ENCODE measurements at places on chromosomes 5 and 9.

DNA sequence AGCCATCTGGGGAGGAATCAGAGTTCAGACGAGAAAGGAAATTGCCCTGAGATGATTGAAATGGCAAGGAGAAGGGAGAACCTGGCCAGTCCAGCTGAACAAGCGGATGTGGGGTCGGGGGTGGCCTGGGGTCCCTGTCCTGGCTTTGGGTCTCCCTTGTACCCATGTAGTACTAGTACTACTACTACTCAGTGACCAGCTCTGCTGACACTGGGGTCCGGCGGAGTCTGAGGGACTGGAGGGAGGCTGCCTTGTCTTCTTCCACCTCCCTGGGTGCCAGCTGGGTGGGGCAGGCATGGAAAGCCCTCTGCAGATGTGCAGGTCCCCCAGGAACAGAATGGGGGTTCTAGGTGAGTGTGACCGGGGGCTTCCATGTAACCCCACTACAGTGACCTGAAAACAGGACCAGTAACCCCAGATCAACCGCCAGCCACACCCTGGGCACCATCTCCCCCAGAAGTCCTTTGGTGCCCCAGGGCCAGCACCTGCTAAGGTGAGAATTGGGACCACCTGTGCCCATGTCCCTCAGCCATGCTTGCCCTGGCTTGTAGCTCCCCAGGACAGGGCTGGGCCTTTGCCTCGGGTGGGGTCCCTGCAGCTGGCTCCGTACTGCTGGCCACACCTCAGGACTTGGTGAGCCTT is 89.1 kb upstream of the COL5A1 start:
- DNase-seq = no peak

- no peak for DNase-seq
Measured at GRCh38 chr5:175728316-175728715, 70.4 kb downstream of the HRH2 start.

- no peak for DNase-seq
Measured at GRCh38 chr5:160800375-160801275, 51.4 kb downstream of the ATP10B start.

GRCh38 chr5:75844301-75844700 is 127.1 kb upstream of the POC5 start:
- no peak for DNase-seq

DNA sequence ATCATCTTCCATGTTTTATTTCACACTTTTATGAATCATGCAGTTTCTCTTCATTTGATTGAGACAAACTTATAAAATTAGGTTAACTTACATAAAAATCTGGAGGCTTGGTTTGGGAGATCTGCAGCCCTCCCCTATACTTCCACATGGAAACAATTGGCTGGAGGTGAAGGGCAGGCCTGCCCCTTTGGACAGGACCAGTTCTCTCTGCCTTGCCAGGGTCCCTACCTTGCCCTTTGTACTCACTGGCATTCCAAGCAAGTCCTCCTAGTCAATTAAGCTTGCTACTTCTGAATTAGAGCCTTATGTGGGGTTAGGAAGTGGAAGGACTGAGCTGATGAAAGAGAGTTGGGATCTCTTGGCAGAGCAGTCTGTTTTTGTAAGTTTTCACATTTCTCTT is 257.3 kb downstream of the GAS1 start:
- DNase-seq = no peak

GRCh38 chr5:129746876-129747275 is 1.0 kb upstream of the MINAR2 start:
- DNase-seq = no peak

GRCh38 chr9:137175345-137175961 is 3.6 kb upstream of the TMEM210 start:
- no peak for DNase-seq

GRCh38 chr5:155684417-155684816 is 642.5 kb upstream of the SGCD start:
- no peak for DNase-seq

- DNase-seq = no peak
Measured at GRCh38 chr5:82275216-82275664, 2.9 kb downstream of the RPS23 start.

DNA sequence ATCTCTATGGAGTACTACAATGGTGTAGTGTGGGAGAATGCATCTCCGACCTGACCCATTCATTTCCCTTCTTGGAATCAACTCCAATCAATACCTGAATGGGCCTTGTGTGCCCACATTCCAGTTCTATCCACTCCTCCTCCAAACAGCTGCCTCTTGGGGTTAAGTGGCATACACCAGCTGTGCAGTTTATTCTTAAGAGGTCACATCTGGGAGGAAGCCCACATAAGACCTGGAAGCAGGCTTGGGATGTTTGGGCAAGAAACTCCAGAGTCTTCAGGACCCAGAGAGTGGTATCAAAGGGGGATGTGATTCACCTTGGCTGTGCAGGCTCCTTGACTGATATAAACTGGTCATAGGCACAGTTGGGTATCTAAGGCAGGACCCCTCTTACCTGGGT is 46.0 kb downstream of the ACTBL2 start:
- DNase-seq = no peak

- DNase-seq = no peak
Measured at GRCh38 chr9:87973122-87973521, 1.2 kb downstream of the CDK20 start.

DNA sequence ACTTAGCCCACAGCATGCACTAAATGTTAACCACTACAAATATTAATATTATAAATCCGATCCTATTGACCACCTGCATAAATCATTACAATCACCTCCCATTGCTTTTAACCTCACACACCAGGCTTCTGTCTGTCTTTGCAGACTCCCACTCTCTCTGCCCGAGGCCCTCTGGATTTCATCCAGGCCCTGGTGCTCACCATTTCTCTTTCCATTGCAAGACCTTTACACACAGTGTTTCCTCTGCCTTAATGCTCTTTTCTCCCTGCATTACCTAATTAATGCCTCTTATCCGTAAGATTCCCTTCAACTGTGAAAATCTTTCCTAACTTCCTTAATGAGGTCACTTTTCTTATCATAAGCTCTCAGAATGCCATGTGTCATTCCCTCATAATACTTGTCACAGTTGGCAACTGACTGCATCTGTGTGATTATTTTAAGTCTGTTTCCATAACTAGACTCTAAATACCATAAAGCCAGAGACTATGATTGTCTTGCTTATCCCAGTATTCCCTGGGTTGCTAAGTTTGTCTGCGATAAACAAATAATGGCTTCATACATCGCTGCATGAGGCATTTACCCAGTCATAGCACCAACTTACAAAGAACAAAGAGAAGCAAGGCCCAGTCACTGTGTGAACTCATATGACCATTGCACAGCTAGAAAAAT is 155.1 kb downstream of the CCDC192 start:
- DNase-seq = no peak

- no peak for DNase-seq
Measured at GRCh38 chr5:144267961-144268513, 97.4 kb downstream of the KCTD16 start.

GRCh38 chr5:39822020-39822419 is 397.2 kb upstream of the DAB2 start:
- DNase-seq = no peak

GRCh38 chr9:98178874-98179850 is 13.3 kb downstream of the CORO2A start:
- DNase-seq = no peak

DNA sequence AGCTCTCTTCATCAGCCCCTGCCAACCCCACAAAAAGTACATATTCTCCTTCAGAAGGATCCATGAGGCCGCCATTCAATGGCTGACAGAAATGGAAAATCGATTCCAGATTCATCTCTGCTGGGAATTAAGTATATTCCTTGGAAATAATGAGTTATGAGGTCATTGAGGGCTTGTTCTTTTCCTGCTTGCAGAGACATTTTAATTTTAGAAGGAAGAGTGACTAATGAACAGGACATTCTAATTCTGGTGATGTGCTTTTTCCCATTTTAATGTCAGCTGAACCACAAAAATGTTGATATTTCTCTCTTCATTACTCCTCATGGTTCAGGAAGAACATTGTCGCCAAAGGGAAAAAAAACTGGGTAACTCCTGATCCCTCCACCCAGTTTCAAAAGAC is 314.0 kb downstream of the PIK3R1 start:
- no peak for DNase-seq

DNA sequence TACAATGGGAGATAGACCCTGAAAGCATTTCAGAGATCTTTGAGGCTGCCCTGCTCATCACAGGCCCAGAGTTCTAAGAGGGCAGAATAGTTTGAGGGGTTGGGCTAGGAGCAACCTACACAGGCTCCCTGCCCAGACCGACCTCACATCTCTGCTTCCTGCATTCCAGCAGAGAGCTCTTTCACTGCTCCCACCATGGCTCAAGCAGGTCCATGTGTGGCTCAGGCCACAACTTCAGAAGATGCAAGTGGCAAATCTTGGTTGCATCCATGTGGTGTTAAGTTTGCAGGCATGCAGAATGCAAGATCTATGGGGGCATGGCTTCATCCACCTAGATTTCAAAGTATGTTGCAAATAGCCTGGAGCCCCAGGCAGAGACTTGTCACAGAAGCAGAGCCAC is 39.0 kb downstream of the GDA start:
- DNase-seq = no peak

GRCh38 chr5:57181154-57181553 is 7.3 kb downstream of the GPBP1 start:
- DNase-seq = no peak

GRCh38 chr9:104993291-104993963 is 65.5 kb upstream of the ABCA1 start:
- no peak for DNase-seq

GRCh38 chr5:91126448-91126847 is 256.7 kb downstream of the ARRDC3 start:
- DNase-seq = no peak

- no peak for DNase-seq
Measured at GRCh38 chr5:112412346-112412745, 6.7 kb downstream of the EPB41L4A start.

DNA sequence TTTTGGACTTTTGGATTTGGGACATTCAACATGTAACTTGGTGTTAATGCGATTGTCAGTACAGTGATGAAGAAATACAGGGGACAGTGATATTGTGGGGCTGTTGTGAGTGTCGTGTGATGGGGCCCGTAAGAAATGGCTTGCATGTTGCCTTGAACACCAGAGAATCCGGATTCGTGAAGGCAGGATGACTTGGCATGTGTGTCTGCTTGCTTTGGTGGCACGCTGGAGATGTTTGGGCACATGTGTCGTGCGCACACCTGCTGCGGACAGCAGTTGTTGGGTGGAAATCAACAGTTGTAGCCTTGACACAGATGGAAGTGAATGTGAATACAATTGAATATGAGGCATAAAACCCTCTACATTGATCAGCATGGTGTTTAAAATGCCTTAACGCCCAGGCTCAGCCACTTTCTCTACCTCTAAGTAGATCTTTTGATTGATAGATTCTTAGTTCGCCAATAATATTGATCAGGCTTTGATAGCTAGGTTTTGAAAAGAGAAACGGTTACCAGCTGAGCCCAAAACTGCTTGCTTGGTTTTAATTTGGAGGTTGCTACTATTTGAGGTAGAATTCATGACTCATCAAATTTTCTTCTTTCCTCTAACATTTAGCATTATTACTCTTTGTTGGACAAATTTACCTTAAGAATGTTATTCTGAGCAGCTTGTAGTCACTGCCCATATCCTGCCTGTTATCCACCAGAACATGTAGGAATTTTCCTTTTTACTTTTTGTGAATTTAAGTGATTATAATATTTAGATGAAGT is 94.4 kb downstream of the TRIO start:
- no peak for DNase-seq

- DNase-seq = no peak
Measured at GRCh38 chr5:36521838-36522745, 84.3 kb upstream of the SLC1A3 start.

- DNase-seq = no peak
Measured at GRCh38 chr9:113854310-113854709, 21.8 kb upstream of the ZNF618 start.

GRCh38 chr9:99199938-99200539 is 21.7 kb downstream of the ALG2 start:
- no peak for DNase-seq

DNA sequence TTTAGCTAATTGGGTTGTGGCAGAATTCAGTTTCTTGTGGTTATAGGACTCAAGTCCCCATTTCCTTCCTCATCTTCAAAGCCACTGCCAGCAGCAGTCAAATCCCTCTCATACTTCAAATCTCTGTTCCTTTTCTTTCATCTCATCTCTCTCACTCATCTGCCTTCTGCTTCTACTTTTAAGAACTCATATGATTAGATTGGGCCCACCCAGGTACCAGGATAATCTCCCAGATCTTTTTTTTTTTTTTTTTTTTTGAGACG is 8.0 kb upstream of the REEP5 start:
- DNase-seq = no peak

- no peak for DNase-seq
Measured at GRCh38 chr5:39360471-39361111, 3.7 kb downstream of the C9 start.

GRCh38 chr9:36874261-36874660 is 159.8 kb downstream of the PAX5 start:
- DNase-seq = no peak

DNA sequence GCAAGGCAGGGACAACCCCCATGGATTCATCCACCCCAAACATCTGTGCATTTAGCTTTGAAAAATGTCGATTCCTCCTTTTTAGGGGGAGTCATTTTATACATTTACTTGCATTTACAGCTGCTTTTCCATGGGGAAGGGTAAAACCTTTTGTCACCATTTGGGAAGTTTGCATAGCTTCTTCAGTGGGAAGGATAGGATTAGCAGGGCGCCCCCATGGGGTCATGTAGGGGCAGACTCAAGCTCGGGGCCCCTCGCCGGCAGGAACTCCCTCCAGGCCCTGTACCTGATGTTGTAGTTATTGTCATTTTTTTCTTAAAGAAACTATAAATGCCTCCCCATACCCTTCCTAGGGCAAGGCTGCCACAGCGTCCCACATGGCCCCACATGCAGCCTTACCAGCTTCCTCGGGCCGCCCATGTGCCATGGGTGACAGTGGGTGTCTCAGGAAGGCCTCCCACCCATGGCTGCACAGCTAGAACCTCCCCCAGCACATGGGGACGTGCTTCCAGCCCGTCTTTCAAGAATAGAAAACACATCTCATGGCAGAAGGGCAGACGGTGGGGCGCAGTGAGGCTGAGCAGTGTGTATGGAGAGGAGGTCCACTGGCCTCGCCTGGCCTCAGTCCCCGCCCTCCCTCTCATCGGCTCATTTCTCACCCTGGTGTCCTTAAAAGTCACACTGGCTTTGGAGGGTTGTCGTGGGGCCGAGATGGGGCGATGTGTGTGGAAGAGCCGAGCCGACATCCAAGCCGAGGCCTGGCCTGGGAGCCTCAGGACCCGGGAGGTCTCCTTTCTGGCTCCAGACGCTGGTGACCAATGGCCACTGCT is 76.1 kb upstream of the OTULINL start:
- no peak for DNase-seq

DNA sequence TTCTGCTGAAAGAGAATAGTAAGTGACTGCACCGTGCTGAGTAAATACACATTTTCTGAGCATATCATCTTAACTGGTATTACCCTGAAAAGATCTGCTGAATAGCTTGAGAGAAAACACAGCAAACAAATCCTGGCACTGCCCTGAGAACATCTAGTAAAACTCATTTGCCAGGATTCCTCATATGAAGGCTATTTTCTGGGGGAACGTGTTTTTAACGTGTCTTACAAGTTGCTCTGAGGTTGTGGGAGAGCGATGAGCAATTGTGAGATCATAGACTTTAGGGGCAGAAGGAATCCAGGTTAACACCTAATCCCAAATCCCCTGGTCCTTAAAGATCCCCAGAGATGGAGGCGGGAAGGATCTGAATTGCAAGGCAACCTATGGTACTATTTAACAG is 331.9 kb upstream of the RFX3 start:
- no peak for DNase-seq
